Activated naive CD8-positive, alpha-beta T cell treated with anti-CD3 and anti-CD28 coated beads, Interleukin-2, amount 10 ng/mL, durations not matched to agents 7 days and 5 days (primary cell): ENCODE measurements at places on chromosomes 6 and 20. TPM values are rescaled to one million over a fixed set of nuclear protein-coding genes. Genes with fewer than 3 reads are reported as not detected.

DNA sequence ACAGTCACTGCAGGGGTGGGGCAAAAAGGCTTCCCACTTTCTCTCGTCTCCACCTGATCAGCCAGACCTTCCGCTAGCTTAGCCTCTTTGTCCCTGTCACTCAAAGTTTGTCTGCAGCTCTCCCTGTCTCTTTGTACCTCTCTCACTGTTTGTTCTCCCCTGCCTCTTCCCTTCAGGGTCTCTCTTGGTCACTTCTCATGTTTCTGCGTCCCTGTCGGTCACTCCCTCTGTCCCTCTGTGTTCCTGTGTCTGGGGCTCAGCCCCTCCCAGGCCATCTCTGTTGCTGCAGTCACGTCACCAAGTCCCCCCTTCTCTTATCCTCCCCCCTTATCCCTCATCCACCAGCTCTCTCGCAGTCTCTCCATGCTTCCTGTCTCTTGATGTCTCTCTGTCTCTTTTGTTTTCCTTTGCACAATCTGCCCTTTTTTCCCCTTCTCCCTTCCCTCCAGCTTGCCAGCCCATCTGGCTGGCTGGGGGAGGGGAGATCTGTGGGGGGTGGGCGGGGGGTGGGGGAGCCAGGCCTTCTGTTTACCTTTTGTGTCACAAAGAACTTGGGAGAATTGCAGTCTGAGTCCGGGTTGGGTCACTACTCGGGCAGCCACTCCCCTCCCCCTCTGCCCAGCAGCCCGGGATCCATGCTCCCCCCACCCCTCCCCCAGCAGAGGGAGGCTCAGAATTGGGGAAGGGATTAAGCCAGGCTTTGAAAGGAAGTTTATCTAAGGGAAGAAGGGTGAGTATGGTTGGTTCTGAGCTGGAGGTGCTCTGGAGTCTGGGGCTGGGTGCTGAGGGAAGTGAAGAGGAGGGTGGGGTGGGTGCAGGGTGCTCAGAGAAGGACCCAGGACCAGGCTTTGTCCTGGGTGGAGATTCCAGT, 32.3 kb downstream of the FOXP4 start:
- H3K36me3 ChIP-seq, result no peaks in the 10 kb centered on the region
- no peak for DNase-seq
- H3K4me1 ChIP-seq, result no peaks in the 10 kb centered on the region

- H3K4me1 ChIP-seq, result peaks cover 7% of the 10 kb centered on the region
- no peak for DNase-seq
- H3K27ac ChIP-seq, result no peak overlapping the region
- H3K4me3 ChIP-seq, result no peak overlapping the region
- peaks cover 35% of the 10 kb centered on the region for H3K27me3 ChIP-seq
Measured at GRCh38 chr20:58867211-58867610, 14.7 kb downstream of the GNAS start.

DNA sequence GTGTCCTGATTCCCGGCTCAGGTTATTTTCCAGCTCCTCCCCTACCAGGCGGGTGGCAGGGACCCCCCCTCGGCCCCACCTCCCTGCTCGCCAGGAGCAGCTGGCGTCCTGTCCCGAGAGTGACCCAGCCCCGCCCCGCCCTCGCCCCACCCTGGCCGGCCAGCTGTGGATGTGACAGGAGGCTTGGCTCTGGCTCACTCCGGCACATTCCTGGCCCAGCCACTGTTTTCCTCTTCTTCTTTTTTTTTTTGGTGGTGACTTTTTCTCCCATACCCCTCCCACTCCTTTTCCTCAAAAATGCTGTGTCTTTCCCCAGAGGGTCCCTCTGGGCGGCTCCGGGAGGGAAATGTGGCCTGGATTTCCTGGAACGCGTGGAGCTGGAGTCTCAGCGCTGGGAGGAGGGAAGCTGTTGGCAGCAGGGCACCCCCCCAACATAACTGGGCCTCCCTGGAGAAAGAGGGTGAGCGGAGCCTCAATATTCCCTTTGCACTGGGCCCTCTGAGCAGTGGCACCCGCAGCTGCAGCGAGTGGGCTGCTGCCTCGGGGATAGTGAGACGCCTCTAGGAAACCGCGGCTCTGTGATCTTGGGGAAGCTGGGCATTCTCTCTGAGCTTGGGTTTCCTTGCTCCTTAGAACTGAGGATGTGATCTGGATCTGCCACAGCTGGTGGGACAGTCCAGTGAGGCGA, 28.3 kb upstream of the CSNK2A1 start:
- no peaks in the 10 kb centered on the region for H3K36me3 ChIP-seq
- peaks cover 4% of the 10 kb centered on the region for H3K4me1 ChIP-seq
- peaks cover 23% of the 10 kb centered on the region for H3K27me3 ChIP-seq
- no peak for DNase-seq
- no peak overlapping the region for H3K4me3 ChIP-seq
- no peak overlapping the region for H3K27ac ChIP-seq

GRCh38 chr6:88059191-88059590, 11.6 kb downstream of the SPACA1 start:
- H3K4me3 ChIP-seq, result no peak overlapping the region
- H3K36me3 ChIP-seq, result no peaks in the 10 kb centered on the region
- H3K27ac ChIP-seq, result no peak overlapping the region
- H3K4me1 ChIP-seq, result no peaks in the 10 kb centered on the region

GRCh38 chr6:87393026-87393622, 14.6 kb upstream of the CFAP206 start:
- peaks cover 4% of the 10 kb centered on the region for H3K4me1 ChIP-seq
- no peak overlapping the region for H3K4me3 ChIP-seq
- no peak for DNase-seq
- no peak overlapping the region for H3K27ac ChIP-seq
- no peaks in the 10 kb centered on the region for H3K27me3 ChIP-seq

DPPA5 gene
- not detected for total RNA-seq

DNA sequence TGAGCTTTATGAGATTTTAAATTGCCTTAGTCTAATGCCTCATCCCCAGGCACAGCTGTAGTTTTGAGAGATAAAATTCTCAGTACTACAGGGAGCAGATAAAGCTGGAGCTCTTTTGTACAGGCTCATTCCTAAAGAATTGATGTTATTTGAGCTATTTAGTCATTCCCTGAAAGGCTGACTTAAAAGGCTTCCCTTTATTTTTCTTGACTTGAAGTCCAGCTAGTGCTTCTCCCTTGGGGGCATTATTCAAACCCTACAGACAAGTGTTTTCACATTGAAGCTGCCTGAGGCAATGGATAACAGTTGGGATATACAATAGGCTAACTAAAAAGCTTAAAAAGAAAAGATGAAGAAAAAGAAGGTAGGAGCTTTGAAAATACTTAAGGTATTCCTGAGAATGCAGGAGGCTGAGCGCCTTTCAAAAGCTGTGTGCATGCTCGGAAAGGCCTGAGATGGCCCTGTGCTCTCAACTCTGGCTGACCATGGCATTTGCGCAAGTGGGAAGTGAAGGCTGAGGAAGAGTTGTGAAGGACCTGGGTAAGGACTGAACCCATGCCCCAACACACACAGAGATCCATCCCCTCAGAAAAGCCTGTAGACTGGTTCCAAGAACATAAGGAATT, 315.1 kb downstream of the SMOC2 start:
- no peak overlapping the region for H3K4me3 ChIP-seq
- no peaks in the 10 kb centered on the region for H3K36me3 ChIP-seq
- no peak for DNase-seq
- no peaks in the 10 kb centered on the region for H3K4me1 ChIP-seq
- H3K27ac ChIP-seq, result no peak overlapping the region

DNA sequence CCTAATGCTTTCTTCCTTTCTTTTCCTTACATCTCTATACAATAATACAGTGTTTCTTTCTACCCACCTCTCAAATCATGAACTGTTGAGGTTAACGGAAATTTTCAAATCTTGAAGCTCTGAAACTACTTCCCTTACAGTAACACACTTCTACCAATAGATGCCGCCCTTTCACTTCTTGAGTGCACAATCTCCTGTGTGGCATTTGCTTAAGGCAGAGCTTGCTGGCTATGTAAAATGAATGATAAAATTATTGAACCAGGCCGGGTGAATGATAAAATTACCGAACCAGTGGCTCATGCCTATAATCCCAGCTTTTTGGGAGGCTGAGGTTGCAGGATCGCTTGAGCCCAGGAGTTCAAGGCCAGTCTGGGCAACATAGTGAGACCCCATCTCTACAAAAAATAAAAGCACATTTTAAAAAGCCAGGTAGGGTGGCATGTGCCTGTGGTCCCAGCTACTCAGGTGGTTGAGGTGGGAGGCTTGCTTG, 56.8 kb downstream of the KCNS1 start:
- no peak for DNase-seq
- peaks cover 35% of the 10 kb centered on the region for H3K4me1 ChIP-seq
- peak overlapping the region; percentile 26 for H3K4me3 ChIP-seq
- peaks cover 30% of the 10 kb centered on the region for H3K36me3 ChIP-seq

CCDC167 gene
- 48.5 TPM for total RNA-seq

NFS1 gene
- 33.8 TPM for total RNA-seq

GRCh38 chr6:7543789-7544424, 2.4 kb downstream of the DSP start:
- no peak overlapping the region for H3K27ac ChIP-seq
- peaks cover 79% of the 10 kb centered on the region for H3K27me3 ChIP-seq
- no peak for DNase-seq
- H3K4me1 ChIP-seq, result peaks cover 7% of the 10 kb centered on the region
- no peak overlapping the region for H3K4me3 ChIP-seq

- peak overlapping the region; percentile 27 for H3K27ac ChIP-seq
- H3K27me3 ChIP-seq, result no peaks in the 10 kb centered on the region
- H3K4me3 ChIP-seq, result peak overlapping the region; percentile 63
- no peak for DNase-seq
- H3K36me3 ChIP-seq, result no peaks in the 10 kb centered on the region
Measured at GRCh38 chr6:110041126-110041525, 63.0 kb downstream of the GPR6 start.

DNA sequence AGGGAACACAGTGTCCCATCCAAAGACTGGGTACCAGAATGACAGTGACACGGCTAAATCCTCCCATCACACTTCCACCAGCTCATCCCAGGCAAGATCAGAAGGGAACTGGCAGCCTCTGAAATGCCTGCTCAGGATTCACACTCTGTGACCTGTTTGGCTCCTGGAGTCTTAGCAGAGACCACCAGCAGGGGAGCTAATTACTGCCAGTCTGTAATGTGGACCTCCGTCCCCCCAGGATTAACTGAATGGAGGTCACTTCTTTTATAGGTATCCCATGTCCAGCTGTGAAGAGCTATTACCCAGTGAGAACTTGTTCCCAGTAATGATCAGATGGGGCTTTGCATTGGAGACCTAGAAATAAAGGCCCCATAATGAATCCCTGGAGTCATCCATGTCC, 45.2 kb downstream of the DEFB114 start:
- no peaks in the 10 kb centered on the region for H3K36me3 ChIP-seq
- no peaks in the 10 kb centered on the region for H3K27me3 ChIP-seq
- no peak for DNase-seq
- no peak overlapping the region for H3K4me3 ChIP-seq
- no peak overlapping the region for H3K27ac ChIP-seq

GLP1R gene
- not detected for total RNA-seq

MOXD1 gene
- total RNA-seq, result not detected

DNA sequence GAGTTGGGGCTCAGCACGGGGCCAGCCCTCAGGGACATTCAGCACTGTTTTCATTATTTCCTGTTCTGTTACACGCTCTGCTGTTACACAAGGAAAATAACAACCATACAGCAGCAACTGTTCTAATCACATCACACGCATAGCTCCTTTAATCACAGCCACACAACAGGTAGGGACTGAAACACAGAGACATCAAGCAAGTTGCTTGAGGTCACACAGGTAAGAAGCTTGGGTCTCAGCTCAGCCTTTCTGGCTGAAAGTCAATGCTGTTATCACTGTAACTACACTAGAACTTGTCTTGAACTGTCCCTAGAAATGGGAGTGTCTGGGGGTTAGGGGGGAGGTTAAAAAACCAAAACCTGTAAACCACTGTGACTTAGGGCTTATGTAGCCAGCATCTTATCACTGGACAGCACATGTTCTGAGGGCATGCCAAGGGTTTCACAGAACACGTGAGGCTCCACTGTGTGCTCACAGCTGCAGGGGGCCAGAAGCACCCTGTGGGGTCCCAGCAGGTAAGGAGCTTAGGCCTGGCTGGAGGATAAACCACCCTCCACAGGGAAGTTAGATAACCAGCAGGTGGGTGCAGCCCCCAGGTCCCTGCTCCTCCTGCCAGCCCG, 146.0 kb downstream of the EYA2 start:
- H3K27ac ChIP-seq, result no peak overlapping the region
- H3K27me3 ChIP-seq, result peaks cover 18% of the 10 kb centered on the region
- no peak overlapping the region for H3K4me3 ChIP-seq
- H3K4me1 ChIP-seq, result no peaks in the 10 kb centered on the region
- no peaks in the 10 kb centered on the region for H3K36me3 ChIP-seq

GRCh38 chr6:142679907-142680700, 264.9 kb downstream of the HIVEP2 start:
- H3K4me1 ChIP-seq, result peaks cover 16% of the 10 kb centered on the region
- DNase-seq, result no peak
- H3K36me3 ChIP-seq, result peaks cover 7% of the 10 kb centered on the region
- peak overlapping the region; percentile 65 for H3K27ac ChIP-seq

DNA sequence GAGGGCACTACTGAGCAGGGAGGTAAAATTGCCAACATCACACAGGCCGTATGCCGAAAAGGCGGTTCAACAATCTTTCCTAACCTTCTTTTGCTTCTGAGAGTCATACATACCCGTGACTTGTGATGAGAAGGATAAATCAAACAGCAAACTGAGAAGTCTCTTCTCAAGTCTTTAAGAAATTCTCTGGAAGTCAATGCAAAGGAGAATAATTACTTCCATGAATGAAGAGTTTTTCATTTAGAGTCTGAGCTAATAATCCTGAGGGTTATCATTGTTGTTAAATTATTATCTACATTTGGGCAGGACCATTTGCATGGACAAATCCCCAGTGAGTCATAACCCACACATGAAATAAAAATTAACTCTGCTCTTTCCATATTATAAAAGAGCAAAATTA, 22.4 kb upstream of the ILRUN start:
- no peaks in the 10 kb centered on the region for H3K4me1 ChIP-seq
- no peak for DNase-seq
- peaks cover 3% of the 10 kb centered on the region for H3K27me3 ChIP-seq
- H3K27ac ChIP-seq, result no peak overlapping the region
- H3K36me3 ChIP-seq, result no peaks in the 10 kb centered on the region

GRCh38 chr20:33162753-33163152, 5.2 kb upstream of the BPIFA2 start:
- H3K27ac ChIP-seq, result no peak overlapping the region
- no peak for DNase-seq
- no peaks in the 10 kb centered on the region for H3K4me1 ChIP-seq
- no peaks in the 10 kb centered on the region for H3K36me3 ChIP-seq
- no peak overlapping the region for H3K4me3 ChIP-seq

DNA sequence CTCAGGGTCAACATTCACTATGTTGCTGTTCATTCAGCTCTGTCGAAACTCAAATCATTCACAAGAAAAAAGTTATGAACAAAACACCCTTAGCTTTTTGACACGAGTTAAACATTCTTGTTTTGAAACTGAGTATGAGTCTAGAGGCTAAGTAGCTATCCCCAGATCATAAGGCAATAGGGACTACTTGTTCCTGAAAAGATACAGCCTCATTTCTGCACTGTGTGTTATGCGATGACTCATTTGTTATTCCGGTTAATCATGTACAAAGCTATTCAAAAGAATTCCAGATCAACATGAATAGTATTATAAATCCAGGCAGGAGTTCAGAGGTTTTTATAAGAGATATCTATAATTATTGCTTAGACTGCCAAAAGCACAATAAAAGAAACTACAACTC, 908.0 kb downstream of the QKI start:
- no peak overlapping the region for H3K4me3 ChIP-seq
- no peaks in the 10 kb centered on the region for H3K4me1 ChIP-seq
- H3K27ac ChIP-seq, result no peak overlapping the region
- no peaks in the 10 kb centered on the region for H3K36me3 ChIP-seq
